NCI-H2029 (cell line): ENCODE measurements at places on chromosomes 13 and 19.

- DNase-seq: no peak
Observed at GRCh38 chr13:49098198-49098597, 121.9 kb upstream of the MLNR start.

DNA sequence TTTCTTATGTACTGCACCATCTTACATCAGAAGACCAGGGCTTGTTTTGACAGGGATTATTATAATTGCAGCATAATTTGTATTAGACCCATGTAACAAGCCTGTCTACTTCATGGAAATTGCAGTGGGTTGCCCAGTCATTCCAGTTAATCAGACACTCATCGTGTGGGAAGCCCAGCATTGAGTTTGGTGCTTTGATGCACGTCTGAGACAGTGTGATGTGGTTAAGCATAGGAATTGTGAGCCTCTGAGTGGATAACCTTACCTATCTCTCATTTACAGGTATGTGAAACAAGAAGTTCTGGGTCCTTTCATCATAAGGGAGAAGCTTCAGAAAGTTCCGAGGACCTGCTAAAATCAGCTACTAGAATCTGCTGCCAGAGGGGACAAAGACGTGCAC is 12.8 kb downstream of the RGCC start:
- DNase-seq: no peak

GRCh38 chr13:51396352-51396751 is 56.5 kb downstream of the INTS6 start:
- DNase-seq: no peak

DNA sequence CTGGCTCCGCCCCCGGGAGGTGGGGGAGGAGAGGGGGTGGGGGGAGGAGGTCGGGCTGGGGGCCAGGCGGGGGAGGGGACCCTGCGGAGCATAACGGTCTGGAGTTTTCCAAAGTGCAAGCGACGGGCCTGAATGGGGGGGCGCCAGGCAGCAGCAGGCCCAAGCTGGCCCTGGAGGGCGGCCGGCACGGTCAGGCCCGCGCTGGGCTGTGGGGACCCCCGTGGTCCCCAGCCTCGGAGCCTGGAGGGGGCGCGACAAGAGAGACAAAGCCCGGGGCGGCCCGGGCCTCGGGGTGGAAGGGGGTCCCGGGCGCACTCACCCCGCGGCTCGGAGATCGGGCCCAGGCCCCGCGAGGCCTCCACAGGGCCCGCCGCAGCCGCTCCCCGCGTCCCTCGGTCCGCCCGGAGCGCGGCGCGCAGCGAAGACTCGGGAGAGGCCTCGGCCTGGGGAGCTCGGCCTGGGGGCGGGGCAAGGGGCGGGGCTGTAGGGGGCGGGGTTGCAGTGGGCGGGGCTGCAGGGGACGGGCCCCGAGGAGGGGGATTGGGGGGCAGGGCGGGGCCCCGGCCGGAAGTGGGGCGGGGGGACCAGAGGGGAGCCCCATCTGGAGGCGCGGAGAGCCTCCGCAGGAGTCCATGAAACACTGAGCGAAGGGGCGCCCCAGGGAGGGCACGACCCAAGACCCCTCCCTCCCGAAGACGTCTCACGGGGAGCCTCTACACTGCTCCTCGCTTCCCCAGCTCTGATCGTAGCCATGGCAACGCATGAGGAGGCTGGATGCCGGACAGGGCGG is 47.6 kb downstream of the PTPRS start:
- no peak for DNase-seq

DNA sequence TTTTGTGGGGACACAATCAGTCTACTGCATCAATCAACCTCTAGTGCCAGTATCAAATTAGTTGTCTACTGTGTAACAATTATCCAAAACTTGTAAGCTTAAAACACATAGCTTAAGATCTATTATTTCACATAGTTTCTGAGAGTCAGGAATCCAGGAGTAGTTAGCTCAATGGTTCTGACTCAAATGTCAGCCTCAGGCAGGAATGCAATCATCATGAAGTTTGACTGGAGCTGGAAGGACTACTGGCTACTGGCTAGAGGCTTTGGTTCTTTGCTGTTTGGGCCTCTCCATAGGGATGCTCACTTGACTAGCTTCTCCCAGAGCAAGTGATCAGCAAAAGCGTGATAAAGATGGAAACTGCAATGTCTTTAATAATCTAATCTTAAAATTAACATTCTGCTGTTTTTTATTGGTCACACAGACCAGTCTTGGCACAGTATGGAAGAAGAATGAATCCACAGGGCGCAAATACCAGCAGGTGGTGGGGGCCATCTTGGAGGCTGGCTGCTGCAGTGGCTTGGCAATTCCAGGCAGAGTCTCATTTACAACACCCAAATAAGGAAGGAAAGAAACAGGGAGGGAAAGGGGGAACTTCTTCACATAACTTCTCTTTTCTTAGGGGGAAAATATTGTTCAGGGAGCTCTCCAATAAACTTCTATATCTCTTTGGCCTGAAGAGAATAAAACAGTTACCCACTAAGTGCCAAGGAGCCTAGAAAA is 15.7 kb downstream of the CAB39L start:
- DNase-seq: no peak

DNA sequence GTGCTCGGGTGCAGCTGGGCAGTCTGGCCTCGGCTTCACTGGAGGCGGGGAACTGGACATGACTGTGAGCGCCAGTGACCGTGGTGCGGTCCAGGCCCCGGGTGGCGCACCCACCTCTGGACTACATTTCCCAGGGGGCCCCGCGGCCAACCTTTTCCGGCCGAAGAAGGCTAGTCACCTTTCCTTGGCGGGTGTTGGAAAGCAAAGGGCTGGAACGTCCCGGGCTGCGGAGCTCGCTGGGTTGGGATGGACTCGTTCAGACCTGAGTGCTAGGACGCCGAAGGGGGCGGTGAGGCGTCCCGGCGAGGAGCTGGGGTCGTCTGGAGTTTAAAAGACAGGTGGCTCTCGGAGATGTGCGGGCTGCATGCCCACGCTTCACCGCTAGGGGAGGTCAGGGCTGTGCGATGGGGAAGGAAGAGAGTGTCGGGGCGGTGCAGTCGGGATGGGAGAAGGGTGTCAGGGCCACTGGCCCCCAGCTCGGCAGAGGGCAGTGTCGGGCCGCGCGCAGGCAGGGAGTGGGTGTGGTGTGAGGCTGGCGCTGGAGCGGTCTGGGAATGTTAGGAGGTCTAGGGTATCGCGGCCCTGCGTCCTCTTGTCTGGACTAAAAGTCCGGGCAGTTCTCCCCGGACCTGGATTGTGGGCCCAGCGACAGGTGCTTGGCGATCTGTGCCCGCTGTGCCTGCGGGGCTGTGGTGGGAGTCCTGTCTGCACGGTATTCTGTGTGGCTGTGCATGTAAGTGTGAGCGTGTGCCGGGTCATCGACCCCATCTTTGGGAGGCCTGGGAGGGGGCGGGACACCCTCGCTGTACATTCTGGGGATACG is 57.1 kb downstream of the ZNF568 start:
- DNase-seq: peak; percentile 82

DNA sequence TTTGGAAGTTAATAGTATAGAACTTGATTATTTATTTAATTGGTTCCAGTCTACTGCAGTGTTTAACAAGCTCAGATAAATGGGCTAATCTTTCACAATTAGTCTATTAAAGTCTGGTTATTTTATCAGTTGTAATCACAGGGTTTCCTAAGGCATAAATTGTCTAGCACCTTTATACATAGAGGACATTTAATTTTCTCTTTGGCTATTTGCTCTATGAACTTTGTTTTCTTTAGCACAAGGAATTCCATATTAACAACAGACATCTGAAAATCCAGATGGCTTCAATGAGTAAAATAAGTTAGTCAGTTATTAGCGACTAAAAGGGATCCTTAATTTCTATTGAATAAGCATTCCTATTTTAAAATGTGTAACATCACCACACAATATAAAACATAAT is 1350.8 kb upstream of the SLC10A2 start:
- DNase-seq: no peak

GRCh38 chr13:88764103-88764502 is 1092.9 kb downstream of the SLITRK5 start:
- DNase-seq: no peak

GRCh38 chr13:95067303-95067702 is 233.9 kb downstream of the ABCC4 start:
- DNase-seq: no peak

- DNase-seq: no peak
Observed at GRCh38 chr13:69180034-69180433, 927.6 kb upstream of the ATXN8OS start.

GRCh38 chr19:18379803-18380747 is 5.9 kb upstream of the GDF15 start:
- DNase-seq: peak; percentile 81

GRCh38 chr19:13417054-13417453 is 89.2 kb downstream of the CACNA1A start:
- no peak for DNase-seq

DNA sequence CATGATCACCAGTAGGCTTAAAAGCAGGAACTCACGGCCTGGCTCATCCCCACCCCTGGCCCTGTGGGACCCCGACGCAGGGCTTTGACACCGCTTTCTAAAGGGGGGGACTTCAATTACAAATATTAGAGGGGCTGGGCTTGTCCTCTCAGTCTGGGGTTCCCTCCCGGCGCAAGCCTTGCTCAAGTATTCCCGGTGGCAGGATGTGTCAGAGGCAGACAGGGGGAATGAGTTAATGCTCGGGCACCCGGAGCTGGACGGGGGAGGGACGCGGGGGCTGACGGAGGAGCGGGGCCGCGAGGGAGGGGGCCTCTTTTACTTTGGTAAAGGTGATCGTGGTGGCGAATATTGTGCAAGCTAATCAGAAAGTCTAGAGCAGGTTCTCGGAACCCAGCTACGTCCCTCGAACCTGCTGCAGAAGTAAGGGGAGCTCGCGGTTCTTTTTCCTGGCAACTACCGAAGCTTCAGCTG is 1.1 kb downstream of the FGF14 start:
- DNase-seq: no peak

- no peak for DNase-seq
Observed at GRCh38 chr13:97125810-97126738, 96.1 kb upstream of the MBNL2 start.

- DNase-seq: no peak
Observed at GRCh38 chr13:72255908-72256307, 388.9 kb upstream of the DACH1 start.

GRCh38 chr13:46181840-46182490 is at the start of gene LCP1:
Gene LCP1, minus strand, starts transcription at chr13:46182177. Its CDS starts 22,515 bp downstream, at chr13:46159662.
- peak; percentile 51 for DNase-seq

- no peak for DNase-seq
Observed at GRCh38 chr13:48590141-48590901, 57.4 kb upstream of the RCBTB2 start.

DNA sequence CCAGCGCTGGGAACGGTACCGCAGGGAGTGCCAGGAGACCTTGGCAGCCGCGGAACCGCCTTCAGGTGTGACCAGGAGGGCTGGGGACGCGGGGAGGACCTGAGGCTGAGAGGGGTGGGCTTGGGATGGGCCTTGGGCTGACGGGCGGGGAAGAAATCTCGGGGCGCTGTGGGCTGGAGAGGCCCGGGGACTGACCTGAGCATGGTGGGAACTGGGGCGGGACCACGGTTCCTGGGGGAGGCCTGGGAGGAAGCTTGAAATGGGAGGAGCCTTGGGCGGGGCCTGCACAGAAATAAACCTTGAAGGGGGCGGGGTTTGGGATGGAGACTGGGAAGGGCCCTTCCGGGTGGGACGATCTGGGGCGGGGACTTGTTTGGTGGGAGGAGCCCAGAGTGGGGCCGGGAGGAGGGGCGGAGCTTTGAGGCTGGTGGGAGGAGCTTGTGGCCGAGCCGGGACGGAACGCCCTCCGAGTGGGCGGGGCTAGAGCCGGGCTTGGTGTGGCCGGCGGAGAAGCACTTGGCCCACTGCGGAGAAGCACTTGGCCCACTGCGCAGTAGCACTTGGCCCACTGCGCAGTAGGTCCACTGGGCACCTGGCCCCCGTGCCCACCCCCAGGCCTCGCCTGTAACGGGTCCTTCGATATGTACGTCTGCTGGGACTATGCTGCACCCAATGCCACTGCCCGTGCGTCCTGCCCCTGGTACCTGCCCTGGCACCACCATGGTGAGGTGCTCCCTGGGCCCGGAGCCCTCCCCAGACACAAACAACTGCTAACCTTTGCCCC is 2.8 kb downstream of the GIPR start:
- peak; percentile 89 for DNase-seq

DNA sequence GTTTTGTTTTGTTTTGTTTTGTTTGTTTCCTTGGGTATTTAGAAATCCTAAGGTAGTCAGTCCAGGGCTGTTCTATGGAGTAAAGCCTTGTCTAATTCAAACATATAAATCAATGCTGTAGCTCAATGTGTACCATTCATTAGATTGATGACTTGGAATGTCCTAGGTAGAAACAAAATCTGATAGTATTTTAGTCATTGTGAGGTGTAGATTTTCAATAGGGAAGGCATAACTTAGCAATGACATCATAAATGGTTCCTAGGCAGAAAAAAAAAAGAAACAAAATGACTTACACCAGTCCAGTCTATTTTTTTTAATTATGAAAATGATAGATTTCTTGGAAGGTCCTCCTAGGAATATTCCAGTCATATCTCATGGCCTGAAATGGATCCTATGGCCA is 189.9 kb downstream of the SPRY2 start:
- no peak for DNase-seq

GRCh38 chr19:35209646-35210045 is 18.9 kb downstream of the FAM187B start:
- no peak for DNase-seq

- no peak for DNase-seq
Observed at GRCh38 chr13:41596190-41596589, 138.8 kb downstream of the RGCC start.

- peak; percentile 71 for DNase-seq
Observed at GRCh38 chr13:29479716-29480492, 115.6 kb downstream of the SLC7A1 start.

DNA sequence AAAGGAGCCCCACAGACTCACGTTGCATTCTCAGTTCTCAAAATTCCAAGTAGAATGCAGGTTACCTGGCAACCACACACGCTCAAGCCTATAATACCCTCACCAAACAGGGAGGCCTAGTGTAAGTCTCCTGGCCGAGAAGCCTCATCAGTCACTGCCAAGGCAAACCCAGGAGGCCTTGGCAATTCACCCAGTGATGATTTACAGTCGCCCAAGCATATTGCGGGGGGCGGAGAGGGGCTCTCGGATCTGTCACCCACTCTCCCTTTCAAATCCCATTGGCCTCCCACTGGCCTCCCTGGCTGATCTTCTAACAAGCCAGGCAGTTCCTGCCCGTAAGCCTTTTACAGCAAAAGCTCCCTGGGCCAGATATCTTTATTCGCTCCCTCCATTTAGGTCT is 1.1 kb downstream of the AKAP8L start:
- no peak for DNase-seq

DNA sequence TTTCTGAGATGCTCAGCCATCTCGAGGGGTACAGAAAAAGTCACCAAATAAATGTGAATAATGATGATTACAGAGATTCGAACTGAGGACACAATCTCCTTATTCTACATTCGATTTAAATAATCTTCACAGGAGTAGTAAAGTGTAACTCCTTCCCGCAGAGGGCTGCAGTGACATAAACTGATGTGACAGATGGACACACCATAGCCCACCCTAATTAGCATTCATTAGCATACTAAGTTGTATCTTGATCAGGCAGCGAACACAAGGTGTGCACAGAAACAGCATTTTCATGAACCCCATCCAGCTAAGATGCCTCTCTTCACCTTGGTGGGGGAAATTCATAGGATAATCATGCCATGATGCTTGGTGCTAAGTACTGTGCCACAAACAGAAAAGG is 83.0 kb downstream of the TNFSF11 start:
- DNase-seq: no peak

- DNase-seq: no peak
Observed at GRCh38 chr19:39449116-39449797, 3.9 kb downstream of the SUPT5H start.
